Lung microvascular endothelial cell (primary cell): ENCODE measurements at places on chromosomes 5 and 9. TPM values are rescaled to one million over a fixed set of nuclear protein-coding genes. Genes with fewer than 3 reads are reported as not detected.
A peak's percentile ranks its signal among the peaks of the same experiment; 100 is the strongest.

LOX gene
- 29.6 and 75.4 TPM in 2 replicates for total RNA-seq

ZNF622 gene
- 23.3 and 33.5 TPM in 2 replicates for total RNA-seq

DNA sequence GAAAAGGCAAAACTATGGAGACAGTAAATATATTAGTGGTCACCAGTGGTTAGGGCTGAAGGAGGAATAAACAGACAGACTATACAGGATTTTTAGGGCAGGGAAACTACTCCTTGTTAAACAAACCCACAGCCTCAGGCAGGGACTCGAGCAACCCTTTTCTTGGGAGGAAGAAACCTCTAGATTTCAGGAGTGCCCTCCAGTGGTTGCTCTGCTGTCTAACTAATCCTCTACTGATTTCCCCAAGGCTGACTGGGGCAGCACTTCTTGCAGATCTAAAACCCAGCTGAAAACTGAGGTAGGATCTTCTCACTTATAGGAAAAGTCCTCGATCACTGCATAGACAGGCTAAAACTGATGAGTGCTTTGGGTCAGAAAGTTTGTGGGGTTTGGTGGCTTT is 176.8 kb downstream of the ISOC1 start:
- DNase-seq: no peak

SPINK13 gene
- not detected in 2 replicates for total RNA-seq

ST8SIA4 gene
- total RNA-seq: 3.0 and 6.5 TPM in 2 replicates

DNA sequence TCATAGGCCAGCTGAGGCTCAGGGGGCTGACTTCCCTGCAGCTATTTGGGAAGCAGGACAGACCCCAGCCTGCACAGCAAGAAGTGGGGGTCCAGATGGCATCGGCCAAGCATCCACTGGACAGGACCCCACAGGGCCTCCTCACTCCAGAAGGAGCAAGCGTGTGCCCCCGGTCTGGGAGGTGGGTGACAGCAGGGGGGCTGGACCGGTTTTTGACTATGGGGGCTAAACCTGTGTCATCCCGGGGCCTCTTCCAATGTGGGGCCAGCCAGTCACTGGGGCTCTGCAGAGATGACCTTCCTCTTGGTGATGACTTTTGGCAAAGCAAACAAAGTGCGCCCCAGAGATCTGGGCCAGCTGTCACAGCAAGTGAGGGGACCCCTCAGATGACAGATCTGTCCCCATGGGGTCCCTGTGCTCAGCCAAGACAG is 163.9 kb downstream of the OLFM1 start:
- no peak for DNase-seq

- DNase-seq: no peak
Observed at GRCh38 chr9:136985027-136985602, 2.3 kb downstream of the LCNL1 start.

GPRIN1 gene
- total RNA-seq: 3.6 and 5.2 TPM in 2 replicates

DBH gene
- total RNA-seq: not detected in 2 replicates

DNA sequence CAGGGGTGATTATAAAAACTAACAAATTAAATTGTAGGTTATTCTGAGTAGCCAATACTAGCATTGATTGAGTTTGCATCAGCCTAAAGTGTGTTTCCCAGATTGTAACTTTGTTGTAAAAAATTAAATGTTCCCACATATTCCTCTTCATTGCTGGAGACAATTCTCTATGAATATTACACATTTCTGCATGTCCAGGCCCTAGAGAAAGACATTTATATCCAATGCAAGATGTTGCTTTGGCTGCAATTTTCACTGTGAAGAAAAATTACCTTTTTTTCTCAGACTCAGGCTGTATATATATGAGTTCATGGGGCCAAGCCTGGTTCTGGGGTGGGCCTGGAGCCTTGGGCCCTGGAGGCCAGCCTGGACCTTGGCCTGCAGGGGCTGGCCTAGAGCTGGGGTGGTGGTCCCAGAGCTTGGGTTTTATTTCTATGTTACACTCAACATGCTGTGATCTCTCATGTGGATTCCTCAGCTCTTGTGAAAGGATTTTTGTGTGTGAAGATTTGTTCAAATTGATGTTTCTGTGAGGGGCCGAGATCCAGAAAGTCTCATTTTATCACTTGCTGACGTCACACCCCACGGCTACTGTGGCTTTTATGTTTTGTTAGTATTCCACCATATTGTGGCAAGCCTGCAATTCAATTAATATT is 232.5 kb downstream of the SPATA31A1 start:
- no peak for DNase-seq

- DNase-seq: no peak
Observed at GRCh38 chr5:93320920-93321445, 260.0 kb downstream of the NR2F1-AS1 start.

GRCh38 chr9:122370869-122371755 is at the start of gene PTGS1:
Gene PTGS1 (plus strand): TSS chr9:122371024. CDS start chr9:122371085, 61 bp downstream.
- DNase-seq: peak; percentile 52

- DNase-seq: no peak
Observed at GRCh38 chr5:74386571-74387334, 253.8 kb downstream of the ENC1 start.

GRCh38 chr9:108844856-108845255 is 10.9 kb downstream of the ACTL7B start:
- DNase-seq: no peak

DNA sequence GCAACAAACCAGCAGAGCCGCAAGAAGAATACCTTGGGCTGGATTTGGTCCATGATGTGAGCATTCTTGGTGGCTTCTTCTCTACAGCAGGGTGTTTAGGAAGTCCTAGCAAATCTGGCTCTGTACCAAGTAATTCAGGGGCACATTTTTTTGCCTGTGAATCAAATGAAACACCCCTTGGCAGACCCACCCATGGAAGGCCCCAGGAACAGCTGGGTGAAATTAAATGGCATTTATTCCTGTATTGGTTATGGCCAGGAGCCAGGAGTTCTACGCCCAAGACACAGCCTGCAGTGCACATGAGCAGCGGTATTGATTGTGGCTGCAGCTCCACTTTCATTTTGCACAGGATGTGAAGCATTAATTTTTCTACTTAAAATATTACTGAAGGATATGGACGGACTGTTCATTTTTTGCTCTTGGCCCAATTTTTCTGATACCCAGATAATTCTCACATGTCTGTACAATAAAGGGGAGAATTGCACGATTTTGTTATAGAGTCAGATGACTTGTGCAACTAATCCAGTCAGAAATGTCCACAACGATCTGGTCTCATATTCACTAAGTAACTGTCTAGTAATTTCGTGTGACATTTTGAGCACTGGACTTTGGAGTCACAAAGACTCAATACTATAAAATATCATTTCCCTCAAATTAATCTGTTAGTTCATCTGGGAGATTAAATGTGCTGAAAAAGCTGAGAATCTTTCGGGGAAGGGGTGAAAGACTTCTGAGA is 120.7 kb upstream of the APC start:
- no peak for DNase-seq
